ENCODE measurements at places on chromosomes 16 and 17.

DNA sequence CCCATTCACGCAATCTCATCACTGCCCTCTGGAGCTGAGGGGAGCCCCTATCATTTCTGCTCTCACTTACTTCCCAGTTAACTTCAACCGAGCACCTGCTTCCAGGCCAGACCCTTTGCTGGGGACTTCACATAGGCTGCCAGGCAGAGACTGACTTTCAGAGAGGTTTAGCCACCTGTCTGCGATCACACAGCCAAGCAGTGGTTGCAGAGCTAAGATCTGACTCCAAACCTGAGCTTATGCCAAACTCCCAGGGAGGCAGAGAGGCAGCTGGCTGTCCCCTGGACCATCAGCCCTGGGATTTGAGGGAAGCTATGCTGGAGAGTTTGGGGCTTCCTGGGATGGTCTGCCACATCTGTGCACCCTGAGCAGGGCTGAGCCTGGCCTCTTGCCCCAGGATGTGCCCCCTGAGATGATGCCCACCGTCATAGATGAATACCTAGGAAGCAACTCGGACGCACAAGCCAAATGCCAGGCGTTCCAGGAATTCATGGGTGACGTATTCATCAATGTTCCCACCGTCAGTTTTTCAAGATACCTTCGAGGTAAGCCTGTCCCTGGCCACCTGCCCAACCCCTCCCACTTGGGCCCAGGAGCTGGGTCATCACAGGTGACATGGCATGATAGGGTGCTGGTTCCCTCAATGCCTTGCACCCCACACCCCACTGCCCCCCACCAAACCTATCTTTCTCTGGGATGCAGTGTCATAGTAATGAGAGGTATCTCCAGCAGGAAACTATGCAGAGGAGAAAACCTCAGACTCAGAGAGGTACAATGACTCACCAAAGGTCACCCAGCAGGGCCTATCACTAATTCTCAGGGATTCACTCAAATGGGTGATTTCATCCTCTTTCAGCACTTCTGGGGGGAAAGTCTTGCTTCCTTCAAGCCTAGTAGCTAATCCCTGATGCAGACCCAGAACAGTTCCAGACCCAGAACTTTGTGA, 10.0 kb downstream of the CES3 start:
- no peak for DNase-seq

DNA sequence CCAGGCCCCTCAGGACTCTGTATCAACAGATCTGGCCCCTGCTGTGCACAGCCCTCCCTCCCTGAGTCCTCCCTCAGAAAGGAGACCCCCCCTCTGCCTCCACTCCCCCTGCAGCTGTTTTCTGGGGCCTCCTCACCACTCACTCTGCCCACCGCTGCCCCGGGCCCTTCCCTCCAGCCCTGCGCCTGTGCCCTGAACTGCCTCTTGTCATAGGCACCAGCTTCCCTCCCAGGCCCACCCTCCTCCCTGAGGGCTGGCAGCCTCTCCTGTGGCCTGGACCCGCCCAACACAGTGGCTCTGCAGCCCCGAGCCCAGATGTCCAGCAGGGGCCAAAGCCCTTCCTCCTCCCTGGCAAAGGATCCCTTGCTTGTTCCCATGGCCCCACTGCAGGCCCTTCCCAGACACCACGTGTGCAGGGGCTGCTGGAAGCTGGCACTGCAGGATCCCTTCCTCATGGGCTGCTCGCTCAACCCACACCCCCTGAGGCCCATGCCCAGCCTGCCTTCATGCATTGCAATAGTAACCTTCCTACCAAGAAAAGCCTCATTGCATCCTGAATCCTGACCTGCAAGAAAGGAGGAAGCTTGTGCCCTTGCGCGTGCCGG, 25.8 kb downstream of the GNPTG start:
- no peak for DNase-seq

DNA sequence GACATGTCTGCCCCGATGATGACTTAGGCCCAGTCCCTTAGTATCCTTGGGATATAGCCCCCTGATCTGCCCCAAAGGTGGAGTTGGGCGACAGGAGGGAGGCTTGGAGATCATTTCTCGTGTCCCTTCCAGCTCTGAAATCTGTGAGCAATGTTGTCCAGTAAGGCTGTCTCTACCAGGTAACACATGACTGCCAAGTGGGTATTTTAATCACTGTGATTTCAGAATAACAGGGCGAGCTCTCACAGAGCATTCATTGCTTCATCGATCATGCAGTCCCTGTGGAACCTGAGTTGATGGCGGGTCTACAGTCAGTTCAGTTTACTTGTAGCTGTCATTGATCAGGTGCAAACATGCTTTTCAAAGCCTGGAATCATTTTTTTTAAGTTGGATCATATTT, 39.2 kb downstream of the KSR1 start:
- DNase-seq = no peak

DNA sequence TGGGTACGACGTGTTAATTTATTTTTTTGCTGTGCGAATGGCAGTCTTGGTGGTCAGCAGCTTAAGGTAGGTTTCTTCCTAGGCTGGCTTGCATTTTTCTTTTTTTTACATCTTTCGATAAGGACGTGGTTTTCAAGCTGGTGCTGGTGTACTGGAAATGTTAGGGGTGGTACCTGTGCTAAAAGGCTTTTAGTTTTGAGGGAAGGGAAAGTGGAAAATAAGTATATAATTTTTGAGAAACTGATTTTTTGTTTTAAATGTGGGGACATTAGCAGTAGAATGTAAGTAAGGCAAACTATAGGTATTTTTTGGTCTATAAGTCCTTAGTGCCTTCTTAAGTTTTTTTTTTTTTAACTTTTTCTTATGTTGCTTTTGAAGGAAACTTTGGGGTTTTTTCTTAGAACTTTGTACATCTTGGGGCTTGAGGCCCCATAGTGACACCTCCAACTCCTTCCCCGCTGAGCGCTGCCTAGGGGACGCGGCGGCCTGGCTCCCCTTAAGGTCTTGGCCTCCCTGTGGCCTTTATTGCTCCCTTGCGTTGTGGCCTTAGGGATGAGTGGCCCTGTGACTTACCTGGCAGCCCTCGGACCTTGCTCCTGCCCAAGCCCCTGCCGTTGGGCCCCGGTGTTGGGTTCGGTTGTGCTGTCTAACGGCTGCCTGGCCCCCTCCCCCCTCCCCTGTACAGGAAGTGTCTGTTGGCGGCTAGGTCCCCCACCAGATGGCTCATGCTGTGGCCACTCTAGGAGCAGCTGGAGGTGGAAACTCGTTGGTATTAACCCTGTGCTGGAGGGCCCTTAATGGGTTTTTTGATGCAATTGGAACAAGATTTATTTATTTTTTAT, 88.0 kb upstream of the RPRML start:
- DNase-seq = peak; percentile 70

GRCh38 chr16:19294156-19294649, 8.7 kb downstream of the CLEC19A start:
- DNase-seq = no peak

- no peak for DNase-seq
Observed at GRCh38 chr16:57859331-57859730, 57.0 kb upstream of the KIFC3 start.

GRCh38 chr16:13471036-13471435, 448.9 kb upstream of the ERCC4 start:
- no peak for DNase-seq

- DNase-seq = no peak
Observed at GRCh38 chr16:20307791-20308190, 19.5 kb downstream of the GP2 start.

DNA sequence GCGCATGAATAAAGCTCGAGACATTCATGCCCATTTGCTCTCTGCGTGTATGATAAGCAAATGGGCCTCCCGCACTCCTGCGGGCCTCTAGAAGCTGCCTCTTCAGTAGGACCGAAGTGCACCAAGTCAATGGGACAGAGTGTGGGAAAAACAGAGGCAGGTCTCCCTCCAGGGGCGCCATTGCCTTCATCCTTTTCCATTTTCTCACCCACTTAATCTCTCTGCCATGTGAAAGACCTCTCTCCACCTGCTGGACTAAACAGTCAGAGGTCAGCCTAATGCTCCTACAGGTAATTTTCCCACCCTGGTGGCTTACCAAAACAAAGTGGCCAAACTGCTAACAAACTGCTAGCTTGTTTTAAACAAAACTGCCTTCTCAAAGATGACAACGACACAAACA, 210.9 kb downstream of the ZFHX3 start:
- DNase-seq = no peak

- no peak for DNase-seq
Observed at GRCh38 chr16:22239131-22239805, 33.2 kb downstream of the EEF2K start.

DNA sequence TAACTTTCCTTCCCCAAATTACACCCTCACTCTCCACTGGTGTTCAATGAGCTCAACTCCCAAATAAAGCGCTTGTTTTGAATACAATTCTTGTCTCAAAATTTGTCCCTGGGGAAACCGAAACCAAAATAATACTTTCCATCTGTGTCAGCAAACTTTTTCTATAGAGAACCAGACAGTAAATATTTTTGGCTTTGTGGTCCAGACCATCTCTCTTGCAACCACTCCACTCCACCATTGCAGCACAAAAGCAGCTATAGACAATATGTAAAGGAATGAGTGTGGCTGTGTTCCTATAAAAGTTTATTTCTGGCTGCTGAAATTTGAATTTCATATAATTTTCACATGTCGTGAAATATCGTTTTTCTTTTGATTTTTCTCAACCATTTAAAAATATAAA, 84.6 kb upstream of the ERCC4 start:
- DNase-seq = no peak

DNA sequence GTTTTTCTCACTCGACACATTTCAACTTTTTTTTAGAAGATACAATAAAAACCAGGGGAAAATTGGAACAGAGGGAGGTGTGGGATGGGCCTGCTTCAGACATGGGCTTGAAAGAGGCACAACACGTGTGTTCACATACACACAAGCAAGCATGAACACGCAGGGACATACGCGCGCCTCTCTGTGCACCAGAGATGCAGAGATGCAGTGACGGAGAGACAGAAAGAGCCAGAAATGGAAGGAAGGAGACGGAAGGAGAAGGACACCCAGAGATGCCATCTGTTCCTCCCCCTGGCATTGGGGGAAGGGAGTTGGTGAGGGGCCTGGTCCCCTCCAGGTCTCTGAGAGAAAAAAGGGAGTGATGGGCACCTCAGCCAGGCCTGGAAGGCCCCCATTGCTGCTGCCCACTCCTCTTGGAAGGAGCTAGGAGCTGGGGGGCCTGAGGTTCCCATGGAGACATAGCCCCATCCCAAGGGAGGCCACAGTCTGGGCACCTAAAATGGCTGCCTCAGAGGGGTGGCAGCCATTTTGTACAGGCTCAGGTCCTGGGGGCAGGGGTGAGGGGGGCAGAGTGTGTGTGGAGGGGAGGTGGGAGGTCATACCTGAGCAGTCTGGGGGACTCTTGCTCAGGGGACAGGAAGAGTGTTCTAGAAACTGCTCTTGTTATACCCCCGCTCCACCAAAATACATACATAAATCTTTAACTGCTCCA, 3.8 kb upstream of the NEUROD2 start:
- DNase-seq = no peak

GRCh38 chr17:4369557-4370230, 3.2 kb upstream of the UBE2G1 start:
- no peak for DNase-seq

DNA sequence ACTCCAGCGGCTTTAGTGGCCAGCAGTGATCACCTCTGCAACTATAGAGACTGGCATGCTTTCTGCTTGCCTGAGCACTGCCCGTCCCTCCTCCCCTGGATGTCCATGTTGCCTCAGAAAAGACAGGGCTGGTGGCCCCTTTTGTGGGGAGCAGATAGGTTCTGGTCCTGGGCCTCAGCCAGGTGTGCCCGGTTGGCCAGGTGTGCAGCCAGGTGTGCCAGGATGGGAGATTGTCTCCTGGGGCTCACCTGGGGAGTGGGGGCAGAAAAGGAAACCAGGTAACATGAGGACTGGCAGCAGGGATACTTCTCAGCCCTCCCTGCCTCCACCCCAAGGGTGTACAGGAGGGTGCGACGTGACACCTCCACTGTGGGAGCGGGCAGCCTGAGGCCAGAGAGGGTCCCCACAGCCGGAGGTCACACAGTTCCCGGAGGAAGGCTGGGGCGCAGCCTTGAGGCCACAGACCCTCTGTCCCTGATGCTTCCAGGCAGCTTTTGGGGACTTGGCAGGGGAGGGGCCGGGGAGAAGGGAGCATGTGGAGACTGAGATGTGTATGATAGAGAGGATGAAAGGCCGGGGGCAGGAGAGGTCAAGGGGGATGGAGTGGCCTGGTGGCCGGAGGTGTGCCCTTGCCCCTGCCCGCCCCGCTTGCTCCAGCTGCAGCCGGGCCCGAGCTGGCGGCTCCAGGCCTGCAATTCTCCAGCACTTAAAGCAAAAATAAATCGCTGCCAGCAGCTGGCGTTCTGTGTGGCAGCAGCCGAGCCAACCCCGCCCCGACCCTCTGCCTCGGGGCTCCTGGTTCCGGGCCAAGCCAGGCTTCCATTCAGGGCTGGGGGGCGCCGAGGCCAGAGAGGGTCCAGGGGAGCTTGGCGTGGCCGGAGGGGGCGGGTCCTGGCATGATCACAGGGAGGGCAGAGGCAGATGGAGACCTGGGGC, 6.7 kb downstream of the KCNJ12 start:
- DNase-seq = no peak

DNA sequence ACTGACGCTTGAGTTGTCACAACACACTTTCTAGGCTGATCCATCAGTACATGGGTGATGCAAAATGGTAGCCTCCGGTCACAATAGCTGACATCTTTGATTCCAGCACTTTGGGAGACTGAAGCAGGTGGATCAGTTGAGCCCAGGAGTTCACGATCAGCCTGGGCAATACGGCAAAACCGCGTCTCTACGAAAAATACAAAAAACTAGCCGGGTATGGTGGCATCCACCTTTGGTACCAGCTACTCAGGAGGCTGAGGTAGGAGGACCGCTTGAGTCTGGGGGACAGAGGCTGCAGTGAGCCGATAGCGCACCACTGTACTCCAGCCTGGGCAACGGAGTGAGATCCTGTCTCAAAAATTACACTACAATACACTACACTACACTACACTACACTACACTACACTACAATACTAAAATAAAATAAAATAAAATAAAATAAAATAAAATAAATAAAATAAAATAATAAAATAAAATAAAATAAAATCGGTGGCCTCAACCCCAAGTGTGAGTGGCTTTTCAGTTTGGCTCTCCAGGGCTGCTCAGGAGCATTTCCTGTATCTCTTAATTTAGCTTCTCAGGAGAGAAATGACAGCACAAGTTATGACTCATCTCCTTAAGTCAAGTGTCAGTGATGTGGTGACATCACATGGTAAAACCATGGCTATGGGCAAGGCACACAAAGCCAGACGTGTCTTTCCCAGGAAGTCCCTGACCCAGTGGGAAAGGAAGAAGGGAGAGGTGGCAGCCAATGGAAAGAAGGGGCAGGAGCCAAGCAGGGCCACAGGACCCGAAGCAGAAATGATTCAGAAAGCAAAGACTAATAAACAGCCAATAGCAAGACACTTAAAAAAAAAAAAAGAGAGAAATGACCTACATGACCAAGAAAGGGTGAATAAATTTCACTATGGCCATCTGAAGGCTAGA, 75.3 kb upstream of the TBC1D3K start:
- DNase-seq = no peak

- DNase-seq = no peak
Observed at GRCh38 chr17:75188614-75189013, 5.9 kb upstream of the SUMO2 start.

DNA sequence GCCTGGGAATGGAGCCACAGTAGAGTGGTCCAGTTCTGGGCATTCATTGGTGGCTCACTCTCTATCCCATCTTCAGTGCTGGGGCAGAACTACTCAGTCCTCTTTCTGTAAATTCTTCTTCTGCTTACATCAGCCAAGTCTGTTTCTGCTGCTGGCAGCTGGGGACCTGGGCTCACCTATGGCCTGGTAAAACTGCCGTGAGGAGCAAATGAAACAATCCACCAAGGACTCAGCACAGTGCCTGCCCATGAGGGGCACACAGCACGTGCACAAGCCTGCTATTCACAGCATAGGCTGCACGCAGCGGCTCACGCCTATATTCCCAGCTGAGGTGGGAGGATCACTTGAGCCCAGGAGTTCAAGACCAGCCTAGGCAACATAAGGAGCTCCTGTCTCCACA, 30.9 kb upstream of the SNN start:
- DNase-seq = no peak

Measured in effector CD8-positive, alpha-beta T cell (primary cell).